ENCODE measurements at places on chromosomes 6 and 20.

DNA sequence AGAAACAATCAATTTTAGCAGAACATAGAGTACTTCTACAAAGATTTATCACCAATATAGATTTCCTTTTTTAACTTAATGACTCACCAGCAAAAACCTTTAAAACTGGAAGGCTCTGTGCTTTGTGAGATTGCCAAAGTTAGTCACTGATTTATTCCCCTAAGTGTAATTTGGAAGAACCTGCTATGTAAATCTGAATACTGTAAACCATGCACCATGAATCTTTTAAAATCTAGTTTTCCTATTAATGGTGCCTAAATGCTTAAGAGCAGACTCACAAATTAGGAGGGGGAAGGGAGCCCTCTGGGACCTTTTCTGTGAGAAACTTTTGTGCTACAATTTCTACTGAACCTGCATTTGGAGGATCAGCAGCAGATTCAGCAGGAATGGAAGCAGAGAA lies 57.8 kb upstream of the PNRC1 start:
- no peak for DNase-seq

DNA sequence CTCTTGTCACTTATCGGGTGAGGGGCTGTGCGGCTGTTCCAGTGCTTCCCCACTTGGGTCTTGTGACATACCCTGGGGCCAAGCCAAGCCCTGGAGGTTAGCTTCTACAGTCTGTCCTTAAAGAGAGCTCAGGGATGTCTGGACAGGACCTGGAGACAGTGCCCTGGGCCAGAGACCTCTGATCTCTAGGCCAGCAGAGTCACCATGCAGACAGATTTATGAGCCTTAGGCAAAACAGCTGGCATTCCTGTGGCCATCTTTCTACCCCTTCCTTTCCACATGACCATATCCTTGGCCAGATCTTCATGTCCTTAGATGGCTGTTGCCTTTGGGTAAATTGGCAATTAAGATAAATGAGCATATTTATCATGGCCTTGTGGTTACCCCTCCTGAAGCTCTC lies 678.6 kb downstream of the MAFB start:
- DNase-seq: no peak

- DNase-seq: peak; percentile 4
These were observed 53.3 kb downstream of the SLC22A23 start for GRCh38 chr6:3403238-3404173.

DNA sequence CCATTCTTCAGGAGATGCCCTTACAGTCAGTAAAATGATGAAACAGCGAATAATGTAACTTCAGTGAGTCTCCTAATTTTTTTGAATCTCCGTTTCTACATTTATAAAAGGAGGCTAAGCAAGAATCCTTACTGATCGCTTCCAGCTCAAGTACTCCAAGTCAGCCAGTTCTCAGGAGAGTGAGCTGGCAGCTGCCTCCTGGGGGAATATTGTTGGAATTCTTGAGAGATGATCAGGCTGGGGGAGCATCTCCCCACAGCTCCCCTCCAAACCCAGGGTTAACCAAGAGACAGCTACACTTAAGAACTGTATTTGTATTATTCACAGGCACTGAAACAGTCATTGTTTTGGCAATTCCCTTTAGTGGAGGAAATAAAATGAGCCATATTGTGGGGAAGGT lies 89.1 kb upstream of the PCSK2 start:
- DNase-seq: no peak

GRCh38 chr6:33961691-33962090 lies 157.9 kb upstream of the MLN start:
- DNase-seq: no peak

DNA sequence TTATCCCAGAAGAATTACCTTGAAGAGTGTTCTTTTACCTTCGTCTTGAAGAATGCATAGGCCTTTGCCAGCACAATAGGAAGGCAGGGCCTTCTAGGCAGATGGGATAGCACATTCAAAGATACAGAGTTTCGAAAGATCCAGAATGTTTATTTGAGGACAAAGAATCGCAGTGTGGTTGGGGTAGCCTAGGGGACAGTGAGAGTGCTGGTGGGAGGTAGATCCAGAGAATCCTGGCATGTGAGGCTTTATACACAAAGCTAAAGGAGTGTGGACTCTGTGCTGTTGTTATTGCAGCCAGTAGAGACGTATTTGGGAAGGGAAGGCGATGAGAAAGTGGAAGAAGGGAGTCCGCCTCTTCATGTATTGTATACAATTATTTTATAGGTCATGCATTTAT lies 186.6 kb downstream of the FARS2 start:
- DNase-seq: no peak

DNA sequence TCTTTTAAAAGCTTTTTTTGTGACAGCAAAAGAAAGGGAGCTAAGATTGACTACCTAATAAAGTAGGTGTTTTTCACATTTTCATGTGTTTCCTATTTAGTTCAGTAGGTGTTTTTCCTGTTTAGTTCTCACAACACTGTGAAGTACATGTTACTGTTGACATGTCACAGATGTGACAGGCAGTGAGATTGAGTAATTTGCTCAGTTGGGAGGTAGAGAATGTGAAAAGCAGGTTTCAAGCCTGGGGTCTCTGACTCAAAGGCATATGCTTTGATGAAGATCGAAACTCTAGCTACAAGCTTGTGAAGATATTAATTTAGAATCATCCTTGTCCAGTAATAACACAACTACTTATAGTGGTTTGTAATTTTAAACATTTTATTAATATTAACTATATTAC lies 43.1 kb downstream of the SLX4IP start:
- no peak for DNase-seq

DNA sequence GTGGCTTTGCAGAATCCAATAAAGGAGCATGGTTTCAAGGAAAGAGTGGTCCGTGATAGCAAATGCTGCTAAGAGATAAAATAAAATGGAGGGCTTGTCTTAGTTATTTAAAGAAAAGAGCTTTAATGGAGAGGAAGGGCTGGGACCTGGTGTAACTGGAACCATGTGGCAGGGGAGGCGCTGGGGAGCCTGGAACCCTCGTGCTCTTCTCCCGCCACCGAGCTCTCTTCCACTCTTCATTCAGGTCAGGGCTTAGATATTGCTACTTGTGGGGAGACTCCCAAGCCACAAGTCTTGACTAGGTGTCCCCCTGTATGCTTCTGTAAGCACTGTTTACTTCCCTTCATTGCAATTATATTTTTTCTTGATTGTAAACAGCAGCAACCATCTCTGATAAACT lies 15.2 kb upstream of the ARFGEF3 start:
- DNase-seq: no peak

DNA sequence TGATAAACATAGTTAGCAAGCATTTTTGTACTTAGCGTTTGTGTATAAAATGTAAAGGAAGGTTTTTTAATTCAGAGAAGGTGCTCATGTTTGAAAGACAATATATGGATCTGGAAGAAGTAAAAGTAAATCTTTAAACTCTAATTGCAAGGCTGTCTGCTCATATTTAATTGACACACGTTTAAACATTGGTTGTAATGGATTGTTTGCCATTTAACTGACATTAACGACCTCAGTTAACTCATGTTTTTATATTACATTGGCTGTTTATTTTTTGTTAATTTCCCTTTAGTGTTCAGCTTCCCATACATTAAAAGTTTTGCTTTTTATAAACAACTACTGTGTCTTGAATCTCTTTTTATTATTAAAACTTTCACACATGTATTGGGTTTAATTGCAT lies 208.1 kb downstream of the ARID1B start:
- no peak for DNase-seq

DNA sequence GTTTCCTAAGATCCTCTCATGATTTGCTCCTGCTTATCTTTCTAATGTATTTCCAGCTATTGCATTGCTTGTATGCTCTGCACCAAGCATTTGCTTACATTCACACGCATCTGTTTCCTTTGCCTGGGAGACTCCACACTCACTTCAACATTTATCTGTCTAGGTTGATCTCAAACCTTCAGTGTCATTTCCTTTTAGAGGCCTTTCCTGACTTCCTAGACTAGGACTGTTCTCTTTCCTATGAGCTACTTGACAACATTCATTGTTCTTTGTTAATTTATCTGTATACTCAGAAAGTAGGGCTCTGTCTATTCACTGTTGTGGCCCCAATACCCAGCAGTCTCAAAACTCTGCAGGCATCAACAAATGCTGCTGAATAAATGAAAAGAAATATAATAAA lies 84.4 kb downstream of the WASF1 start:
- no peak for DNase-seq

DNA sequence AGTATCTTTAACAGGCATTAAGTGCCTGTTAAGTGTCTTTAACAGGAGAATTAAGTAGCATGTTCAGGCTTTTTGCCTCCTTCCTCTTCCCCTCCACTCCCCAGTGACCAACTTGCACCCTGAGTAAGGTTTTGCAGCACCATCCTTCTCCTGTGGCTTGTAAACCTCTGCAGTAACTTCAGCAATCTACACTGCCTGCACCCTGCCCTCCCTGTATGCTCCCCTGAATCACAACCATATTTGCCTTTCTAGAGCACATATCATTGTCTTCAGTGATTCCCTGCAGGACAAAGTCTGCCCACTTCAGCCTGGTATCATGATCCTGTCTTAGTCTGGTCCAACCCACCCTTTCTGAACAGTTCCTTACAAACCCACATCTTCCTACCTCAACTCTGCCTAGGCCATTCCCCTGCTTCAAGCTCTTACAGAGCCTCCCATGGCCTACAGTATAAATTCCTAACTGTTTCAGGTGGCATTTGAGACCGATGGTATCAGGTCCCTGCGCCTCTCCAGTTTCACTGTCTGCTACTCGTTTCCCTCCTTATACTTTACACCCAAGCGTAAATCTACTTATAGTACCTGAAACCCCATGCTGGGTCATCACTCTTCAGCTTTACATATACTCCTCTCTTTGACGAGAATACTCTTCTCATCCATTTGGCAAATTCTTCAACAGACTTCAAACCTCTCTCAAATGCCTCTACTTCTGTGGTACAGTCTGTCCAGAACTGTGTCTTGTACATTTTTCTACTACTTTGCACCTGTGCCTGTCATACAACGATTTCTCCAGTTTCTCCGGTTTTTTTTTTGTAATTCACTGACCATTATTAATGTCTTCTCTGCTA lies 69.8 kb downstream of the ZHX3 start:
- no peak for DNase-seq

GRCh38 chr20:48786951-48787705 lies 40.7 kb downstream of the PREX1 start:
- DNase-seq: no peak

DNA sequence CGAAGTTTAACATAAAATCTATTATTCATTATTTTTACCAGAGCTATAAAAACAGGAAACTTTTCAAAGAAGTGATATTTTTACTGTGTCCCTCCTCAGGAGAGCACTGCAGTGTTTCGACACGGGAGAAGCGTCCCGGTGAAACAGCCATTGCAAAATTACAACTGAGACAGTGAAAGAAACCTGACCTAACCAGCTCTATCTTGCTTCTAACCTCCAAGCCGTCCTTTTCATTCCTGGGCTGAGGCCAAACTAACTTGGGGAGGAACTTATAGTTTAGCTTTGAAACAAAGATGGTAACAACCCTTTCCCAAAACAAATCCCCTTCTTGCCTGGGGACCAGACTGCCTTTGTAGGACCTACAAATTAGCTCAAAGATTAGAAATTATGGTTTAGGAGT lies 79.2 kb downstream of the WDR27 start:
- no peak for DNase-seq

GRCh38 chr20:46108435-46108841 lies 9.7 kb upstream of the CD40 start:
- no peak for DNase-seq

- peak; percentile 44 for DNase-seq
These were observed 55.7 kb upstream of the FERMT1 start for GRCh38 chr20:6178537-6178936.

DNA sequence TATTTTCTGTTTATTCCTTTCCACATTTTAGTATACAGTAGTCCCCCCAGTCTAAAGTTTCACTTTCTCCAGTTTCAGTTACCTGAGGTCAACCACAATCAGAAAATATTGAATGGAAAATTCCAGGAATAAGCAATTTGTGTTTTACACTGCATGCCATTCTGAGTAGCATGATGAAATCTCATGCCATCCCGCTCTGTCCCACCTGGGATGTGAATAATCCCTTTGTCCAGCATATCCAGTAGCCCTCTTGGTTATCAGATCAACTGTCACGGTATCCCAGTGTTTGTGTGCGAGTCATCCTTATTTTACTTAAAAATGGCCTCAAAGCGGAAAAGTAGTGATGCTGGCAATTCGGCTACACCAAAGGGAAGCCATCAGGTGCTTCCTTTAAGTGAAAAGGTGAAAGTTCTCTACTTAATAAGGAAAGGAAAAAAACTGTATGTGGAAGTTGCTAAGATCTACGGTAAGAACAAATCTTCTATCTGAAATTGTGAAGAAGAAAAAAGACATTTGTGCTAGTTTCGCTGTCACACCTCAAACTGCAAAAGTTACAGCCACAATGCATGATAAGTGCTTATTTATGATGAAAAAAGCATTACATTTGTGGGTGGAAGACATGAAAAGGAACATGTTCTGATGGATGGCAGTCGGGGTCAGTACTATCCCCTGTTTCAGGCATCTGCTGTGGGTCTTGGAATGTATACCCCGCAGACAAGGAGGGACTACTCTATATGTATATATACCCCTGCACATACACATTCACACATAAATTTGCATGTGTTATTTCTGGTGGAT lies 11.3 kb downstream of the NOX3 start:
- DNase-seq: no peak

DNA sequence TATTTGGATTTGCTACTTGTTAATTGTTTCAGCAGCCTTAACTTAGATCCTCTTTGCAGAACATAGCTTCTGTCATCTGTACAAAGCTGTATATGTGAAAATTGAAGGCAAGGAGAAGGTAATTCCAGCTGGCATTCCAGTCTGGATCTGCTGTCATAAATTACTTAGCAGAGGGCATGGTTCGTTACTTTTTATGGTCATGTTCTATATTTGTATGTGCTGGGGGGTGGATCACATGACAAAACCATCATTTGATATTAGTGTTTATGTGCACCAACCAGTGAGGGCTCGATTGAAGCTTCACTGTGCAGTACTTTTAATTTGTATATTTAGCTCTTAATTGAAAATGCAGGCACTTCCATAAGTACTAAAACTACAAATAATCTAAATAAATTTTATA lies 80.2 kb downstream of the CAP2 start:
- peak; percentile 62 for DNase-seq

DNA sequence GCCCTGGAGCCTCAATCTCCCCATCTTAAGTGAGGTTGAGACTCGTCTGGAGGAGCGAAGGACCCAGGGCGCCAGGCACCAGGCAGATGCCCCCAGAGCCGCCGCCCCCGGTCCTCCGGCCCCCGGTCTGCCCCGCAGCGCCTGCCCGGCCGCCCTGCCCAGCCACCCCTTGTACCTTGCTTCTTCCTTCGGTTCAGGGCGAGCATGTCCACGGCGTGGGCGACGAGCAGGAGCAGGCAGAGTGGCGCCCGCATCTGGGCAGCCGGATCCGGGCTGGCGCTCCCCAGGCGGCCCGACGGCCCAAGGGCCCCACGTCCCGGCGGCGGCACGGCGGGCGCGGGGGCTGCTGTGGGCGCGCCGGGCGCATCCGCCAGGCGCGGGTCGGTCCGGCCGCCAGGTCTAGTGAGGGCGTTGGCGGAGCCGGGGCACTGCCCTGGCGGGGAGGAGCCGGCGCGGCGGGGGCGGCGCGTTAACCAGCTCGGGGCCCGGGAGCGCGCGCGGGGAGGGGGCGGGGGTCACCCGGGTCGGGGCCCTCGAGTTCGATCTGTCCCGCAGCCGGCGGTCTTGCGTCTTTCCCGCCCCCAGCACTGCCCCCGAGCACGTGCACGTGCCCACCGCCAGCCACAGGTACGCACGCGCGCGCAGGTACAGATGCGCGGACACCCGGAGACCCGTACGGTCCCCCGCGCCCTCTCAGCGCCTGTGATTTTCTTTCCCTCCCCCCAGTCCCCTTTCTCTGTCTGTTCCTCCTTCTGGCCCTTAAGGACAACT lies at the start of gene RSPO4:
RSPO4 (minus strand) TSS at position 401 of the 771 bp plus-strand sequence; CDS start at position 254, 147 bp downstream.
- DNase-seq: peak; percentile 46
